ENCODE measurements at places on chromosomes 1 and 21. TPM values are rescaled to one million over a fixed set of nuclear protein-coding genes. Genes with fewer than 3 reads are reported as not detected.

Gene APOBEC4
- total RNA-seq, result not detected

GRCh38 chr1:160713161-160713560 is 1.5 kb upstream of the CD48 start:
- no peak for DNase-seq

Gene TGFB2
- 0.20 TPM for total RNA-seq

GRCh38 chr1:118928739-118929554 is 59.2 kb downstream of the TBX15 start:
- DNase-seq, result no peak

Gene VWA5B1
- total RNA-seq, result not detected

Gene C1orf94
- total RNA-seq, result not detected

GRCh38 chr1:89166705-89167104 is 9.1 kb downstream of the GBP7 start:
- DNase-seq, result no peak

Gene ORC1
- 0.38 TPM for total RNA-seq

DNA sequence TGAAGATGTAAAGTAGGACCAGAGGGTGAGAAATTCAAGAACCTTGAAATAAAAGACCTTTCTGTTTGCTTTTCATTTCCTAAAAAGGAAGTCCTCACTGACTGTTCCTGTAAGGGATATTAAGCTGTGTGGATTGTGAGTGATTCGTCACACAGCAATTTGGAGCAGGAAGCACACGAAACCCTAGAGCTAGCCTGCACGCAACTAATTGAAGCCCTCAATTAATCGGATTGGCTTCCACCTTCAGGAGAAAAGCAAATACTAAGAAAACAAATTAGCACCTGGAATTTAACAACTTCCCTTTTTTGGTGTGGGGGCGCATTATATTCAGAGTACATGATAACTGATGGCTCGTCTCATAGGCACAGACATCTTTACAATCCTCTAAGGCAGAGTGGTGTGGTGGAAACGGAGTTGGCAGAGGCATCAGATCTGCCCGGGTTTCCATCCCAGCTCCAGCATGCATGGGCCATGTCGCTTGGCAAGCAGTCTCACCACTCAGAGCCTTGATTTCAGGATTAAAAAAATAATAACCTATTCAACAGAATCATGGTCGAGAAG is 95.2 kb downstream of the KCNJ15 start:
- no peak for DNase-seq

- DNase-seq, result no peak
Measured at GRCh38 chr1:58620926-58621325, 43.9 kb upstream of the TACSTD2 start.

Gene TBX19
- 1.0 TPM for total RNA-seq

Gene KRTAP7-1
- not detected for total RNA-seq

DNA sequence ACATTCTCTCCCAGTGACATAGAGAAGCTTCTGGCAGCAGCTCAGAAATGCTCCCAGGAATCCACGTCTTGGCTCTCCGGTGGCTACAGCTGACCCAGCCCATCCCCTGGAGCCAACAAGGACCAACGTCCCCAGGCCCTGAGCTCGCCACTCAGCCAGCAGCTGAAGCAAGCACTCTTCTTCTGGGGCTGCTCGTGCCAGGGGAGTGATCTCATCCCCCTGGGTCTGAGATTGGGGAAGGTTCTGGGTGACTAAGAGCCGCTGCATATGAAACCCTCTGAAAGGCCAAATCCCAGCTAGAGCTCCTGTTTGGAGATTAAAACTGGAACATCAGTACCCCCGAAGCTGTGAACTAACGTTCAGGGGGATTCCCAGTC is 487.9 kb downstream of the NPHP4 start:
- no peak for DNase-seq

DNA sequence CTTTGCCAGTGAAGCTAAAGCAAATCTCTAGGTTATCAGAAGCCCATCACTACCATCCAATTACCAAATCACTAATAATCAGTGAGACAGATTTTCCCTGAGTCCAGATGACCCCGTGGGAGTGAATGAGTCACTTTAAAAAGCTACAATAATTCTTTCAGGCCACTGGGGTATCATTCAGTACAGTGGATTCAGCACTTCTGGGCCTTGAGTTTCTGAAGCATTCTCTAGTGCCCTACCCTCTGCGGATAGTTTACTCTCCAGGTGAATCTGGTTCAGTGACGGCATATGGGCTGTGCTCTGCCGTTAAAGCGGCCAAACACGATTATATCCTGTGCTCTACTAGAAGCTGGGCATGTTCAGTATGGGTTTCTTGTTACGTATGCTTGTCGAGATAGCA is 26.1 kb downstream of the NR5A2 start:
- no peak for DNase-seq

- DNase-seq, result peak; percentile 61
Measured at GRCh38 chr1:177256153-177257075, 85.7 kb downstream of the BRINP2 start.
